ACHN (cell line): ENCODE measurements at places on chromosomes 5 and 9.
A peak's percentile ranks its signal among the peaks of the same experiment; 100 is the strongest.

GRCh38 chr5:60852940-60853339 lies 8.9 kb upstream of the ELOVL7 start:
- DNase-seq: no peak

DNA sequence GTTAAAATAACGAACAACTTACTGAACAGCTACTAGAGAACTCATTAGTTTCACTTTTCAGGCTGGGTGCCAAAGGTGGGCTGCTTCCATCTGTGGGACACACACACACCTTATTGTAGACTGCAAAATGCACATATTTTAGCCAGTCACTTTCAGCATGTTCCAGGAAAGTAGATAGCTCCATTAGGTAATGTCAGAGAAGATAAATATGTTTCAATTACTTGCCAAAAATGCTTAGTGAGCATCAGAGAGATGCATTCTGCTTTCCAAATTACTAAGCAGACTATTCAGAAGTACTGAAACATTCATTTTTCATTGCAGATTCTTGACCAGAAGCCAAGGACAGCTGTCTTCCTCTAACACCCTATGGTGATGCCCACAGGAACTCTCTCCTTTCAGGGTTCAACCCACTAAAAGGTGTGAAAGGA lies 56.2 kb upstream of the APC start:
- no peak for DNase-seq

- no peak for DNase-seq
These were observed 28.4 kb upstream of the ITGA1 start for GRCh38 chr5:52759331-52759730.

GRCh38 chr5:168008555-168008954 lies 282.9 kb upstream of the WWC1 start:
- DNase-seq: no peak

GRCh38 chr9:91902475-91903125 lies 47.4 kb downstream of the ROR2 start:
- DNase-seq: no peak

- DNase-seq: no peak
These were observed 20.9 kb downstream of the FAM13B start for GRCh38 chr5:138011991-138012390.

- no peak for DNase-seq
These were observed at the start of gene PCDHB16 for GRCh38 chr5:141182248-141182647. Gene PCDHB16, plus strand, starts transcription at chr5:141182387. Its CDS starts 173 bp downstream, at chr5:141182560.

- DNase-seq: no peak
These were observed 26.0 kb downstream of the GARNL3 start for GRCh38 chr9:127290561-127291065.

GRCh38 chr9:135795391-135795790 lies 93.4 kb downstream of the KCNT1 start:
- DNase-seq: no peak

DNA sequence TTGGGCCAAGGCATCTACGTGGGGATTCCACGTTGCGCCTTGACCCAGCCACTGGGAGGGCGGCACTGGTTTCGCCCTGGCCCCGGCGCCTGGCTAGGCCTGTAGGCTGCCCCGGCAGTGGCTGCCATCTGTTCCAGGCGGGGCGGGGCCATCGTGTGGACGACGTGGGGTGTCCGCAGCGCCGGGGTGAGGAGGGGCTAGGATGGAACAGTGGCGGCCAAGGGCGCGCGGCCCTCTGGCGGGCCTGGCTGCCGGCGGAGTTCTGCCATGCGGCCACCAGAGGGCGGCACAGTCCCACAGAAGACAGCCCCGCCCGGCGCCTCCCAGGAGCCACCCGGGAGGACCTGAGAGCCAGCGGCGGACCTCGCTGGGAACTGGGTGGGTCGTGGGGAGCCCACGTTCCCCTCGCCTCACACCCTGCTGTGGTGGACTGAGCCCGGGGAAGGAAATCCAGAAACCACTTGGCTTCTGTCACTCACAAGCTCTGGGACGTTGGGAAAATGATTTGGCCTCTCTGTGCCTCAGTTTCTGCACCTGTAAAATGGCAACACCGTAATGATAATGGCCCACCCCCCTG lies 22.6 kb upstream of the RAPGEF1 start:
- DNase-seq: peak; percentile 54

GRCh38 chr5:74017786-74018211 lies 391.8 kb downstream of the ARHGEF28 start:
- DNase-seq: peak; percentile 47

DNA sequence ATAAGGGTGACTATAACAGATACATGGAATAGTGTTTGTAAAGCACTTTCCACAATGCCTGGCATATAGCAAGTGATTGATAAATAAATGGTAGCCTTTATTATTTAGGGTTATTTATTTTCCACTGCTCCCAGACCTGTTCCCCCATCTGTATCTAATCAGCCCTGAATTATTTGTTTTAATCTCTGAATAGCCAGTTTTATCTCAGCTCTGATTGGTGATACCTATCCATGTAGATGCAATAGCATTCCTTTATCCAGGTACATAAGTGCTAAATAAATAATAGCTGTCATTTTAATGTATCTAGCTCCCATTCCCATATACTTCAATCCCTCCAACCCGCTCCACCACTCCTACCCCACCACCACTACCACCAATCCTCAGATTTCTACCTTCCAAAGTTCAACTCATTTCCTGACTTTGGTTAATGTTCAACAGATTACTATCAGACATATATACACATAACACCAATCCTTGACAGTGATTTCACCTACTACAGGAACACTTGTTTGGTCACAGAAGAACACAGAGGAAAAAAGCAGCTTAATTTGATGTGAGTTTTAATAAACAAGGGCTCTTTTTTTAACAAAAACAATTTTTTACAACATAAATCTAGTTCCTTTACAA lies 14.0 kb downstream of the PRKAA1 start:
- DNase-seq: no peak

- DNase-seq: no peak
These were observed 15.4 kb upstream of the GAS1 start for GRCh38 chr9:86962692-86963091.

- peak; percentile 68 for DNase-seq
These were observed 1.2 kb downstream of the MAP1B start for GRCh38 chr5:72108202-72109061.

- no peak for DNase-seq
These were observed 297.6 kb downstream of the BRINP1 start for GRCh38 chr9:119071636-119072035.

- no peak for DNase-seq
These were observed 129.7 kb downstream of the YIPF5 start for GRCh38 chr5:144040615-144041305.

- DNase-seq: no peak
These were observed 70.6 kb downstream of the RXRA start for GRCh38 chr9:134396825-134397224.

DNA sequence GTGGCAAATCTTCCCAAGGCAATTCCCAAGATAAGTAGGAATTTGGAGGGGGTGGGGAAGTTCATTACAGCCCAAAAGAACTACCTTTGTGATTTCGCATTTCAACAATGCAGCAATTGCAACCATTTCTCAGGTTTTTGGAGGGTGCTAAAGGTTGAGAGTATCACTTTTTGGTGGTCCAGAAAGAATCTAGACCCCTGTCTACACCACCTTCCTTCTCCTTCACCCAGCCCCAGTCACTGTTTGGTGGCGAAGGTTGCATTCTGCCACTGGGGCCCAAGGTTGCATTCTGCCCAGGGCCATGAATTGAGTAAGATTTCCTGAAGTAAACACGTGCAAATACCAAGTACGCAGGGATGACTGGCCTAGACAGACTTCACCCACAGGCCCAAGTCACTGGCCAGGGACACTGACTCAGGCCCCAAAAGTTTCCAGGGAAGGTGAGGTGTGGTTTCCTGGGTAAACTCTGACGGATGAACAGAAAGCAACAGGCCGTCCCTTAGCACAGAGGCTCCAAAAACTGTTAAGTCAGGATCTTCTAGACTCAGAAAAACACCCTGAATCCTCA lies 5.7 kb downstream of the PDE6A start:
- peak; percentile 88 for DNase-seq

DNA sequence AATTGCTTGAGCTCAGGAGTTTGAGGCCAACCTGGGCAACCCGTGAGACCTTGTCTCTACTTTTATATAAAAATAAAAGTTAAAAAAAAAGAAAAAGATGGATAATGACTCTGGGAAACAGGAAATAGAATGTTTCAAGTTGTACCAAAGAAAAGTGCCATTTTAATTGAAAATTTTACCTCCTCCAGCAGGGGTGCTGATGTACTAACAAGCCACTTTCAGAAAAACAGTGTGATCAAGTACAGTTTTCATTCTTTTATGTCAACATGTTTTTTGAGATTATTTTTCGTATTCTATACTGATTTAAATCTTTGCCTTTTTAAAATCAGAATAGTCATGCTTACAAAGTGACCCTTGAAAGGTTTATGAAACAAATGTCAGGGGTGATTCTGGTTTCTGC lies 30.8 kb downstream of the F2R start:
- DNase-seq: no peak

- DNase-seq: no peak
These were observed 257.4 kb upstream of the TRPC7 start for GRCh38 chr5:136622747-136623146.

- no peak for DNase-seq
These were observed 772.4 kb upstream of the RIOK2 start for GRCh38 chr5:97955450-97955849.

DNA sequence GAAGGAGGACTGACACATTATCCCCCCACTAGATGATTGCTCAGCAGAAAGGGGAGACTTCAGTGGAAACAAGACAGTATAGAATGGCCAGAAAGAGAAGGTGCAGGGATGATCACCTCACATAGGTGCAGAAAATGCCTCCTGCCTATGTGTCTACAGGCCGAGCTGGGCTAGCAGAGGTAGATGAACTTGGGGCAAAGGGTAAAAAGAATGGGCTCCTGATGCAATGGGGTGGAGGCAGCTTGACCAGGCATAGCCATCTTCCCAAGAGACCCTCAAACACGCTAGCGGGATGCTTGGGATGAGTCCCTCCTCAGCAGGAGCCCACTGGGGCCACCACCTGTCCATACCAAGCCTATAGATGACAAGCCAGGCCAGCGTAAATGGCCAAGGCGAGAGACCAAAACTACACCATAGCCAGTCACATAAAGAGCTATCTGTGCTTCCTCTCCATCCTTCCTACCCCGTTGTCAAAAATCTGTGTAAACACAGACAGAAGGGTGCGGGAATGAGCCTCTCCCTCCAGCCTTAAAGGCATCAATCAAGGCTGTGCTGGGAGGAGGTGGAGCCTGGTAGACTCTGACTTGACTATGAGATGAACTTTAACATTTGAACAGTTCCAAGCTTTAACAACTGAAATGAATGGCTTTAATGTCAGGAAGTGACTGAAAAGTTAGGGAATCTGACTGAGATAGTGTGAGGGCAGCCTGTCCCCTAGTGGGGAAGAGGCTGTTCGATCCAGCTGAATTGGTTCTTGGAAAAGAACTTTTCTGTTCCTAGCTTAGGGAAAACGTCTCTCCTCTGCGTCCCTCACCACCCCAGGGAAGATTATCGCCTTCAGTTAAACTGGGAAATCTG lies 10.4 kb downstream of the C9orf152 start:
- no peak for DNase-seq

- DNase-seq: no peak
These were observed 31.4 kb upstream of the GDNF start for GRCh38 chr5:37871023-37871815.

- DNase-seq: peak; percentile 80
These were observed 34.7 kb downstream of the SHOC1 start for GRCh38 chr9:111759762-111760639.

- DNase-seq: no peak
These were observed 63.5 kb downstream of the CEMIP2 start for GRCh38 chr9:71704796-71705195.

GRCh38 chr5:136374638-136375037 lies 9.3 kb upstream of the TRPC7 start:
- DNase-seq: no peak

GRCh38 chr5:135596788-135597187 lies 18.0 kb upstream of the CXCL14 start:
- no peak for DNase-seq

GRCh38 chr9:35267710-35268109 lies 105.9 kb downstream of the UNC13B start:
- no peak for DNase-seq

DNA sequence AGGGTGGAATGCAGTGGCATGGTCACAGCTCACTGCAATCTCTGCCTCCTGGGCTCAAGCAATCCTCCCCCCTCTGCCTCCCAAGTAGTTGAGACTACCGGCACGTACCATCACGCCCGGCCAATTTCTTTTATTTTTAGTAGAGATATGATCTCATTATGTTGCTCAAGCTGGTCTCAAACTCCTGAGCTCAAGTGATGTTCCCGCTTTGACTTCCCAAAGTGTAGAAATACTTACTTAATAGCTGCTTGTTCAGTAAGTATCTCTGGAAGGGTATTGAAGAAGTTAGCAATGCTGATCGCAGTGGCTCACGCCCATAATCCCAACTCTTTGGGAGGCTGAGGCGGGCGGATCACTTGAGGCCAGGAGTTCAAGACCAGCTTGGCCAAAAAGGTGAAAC lies 35.7 kb upstream of the PLIN2 start:
- peak; percentile 76 for DNase-seq

DNA sequence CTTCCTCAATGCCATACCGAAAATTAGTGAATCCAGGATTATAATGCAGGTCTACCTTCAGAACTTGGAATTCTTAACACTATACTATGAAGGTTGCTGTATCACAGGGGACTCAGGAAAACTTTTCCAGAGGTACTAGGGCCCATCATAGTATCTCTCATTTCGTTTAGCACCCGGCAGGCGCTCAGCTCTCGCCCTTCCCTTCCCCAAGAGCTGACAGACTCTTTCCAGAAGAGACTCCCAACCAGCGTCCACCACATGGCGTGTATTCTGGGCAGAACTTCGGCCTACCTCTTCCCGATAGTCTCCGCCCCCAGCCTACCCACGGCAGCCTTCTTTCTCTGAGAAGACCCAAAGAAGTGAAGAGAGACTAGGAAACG lies 271 bp downstream of the NOL8 start:
- no peak for DNase-seq

DNA sequence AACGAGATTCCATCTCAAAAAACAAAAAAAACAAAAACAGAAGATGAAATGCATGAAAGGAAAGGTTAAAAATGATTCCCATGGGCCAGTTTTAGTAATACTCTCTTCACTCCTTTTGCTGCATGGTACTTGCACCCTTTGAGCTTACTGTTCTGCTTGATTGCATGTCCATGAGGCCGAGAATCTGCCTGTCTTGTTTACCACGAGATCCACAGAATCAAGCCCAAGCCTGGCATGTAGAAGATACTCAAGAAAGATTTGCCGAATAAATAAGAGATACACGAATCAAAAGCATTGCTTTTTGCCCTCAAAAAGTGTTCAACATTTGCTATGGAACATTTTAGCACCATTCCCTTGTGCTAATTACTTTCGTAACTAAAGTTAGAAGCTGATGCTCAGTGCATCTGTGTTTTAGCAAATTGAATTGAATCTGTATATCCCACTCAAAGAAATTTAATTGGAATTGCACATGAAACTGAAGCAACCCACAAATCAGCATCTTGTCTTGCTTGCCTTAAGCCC lies 1.1 kb downstream of the FAXDC2 start:
- no peak for DNase-seq

DNA sequence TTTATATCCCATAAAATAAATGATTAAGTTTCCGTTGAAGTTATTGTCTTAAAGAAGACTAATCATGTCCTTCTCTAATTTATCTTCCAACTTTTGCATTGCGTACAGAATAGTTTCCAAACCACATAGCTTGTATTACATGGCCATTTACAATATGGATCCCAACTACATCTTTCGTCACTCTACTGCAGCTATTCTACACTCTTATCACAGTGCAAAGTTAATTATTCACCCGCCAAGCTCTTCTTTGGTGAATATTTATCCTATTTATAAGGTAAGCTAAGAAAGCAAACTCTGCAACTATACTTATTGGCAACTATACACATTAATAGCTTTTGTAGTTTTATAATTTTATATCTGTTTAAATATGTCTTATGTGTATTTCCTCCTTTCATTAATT lies 75.9 kb upstream of the ADAMTS19 start:
- no peak for DNase-seq
